ENCODE measurements at places on chromosomes 3 and 15.

DNA sequence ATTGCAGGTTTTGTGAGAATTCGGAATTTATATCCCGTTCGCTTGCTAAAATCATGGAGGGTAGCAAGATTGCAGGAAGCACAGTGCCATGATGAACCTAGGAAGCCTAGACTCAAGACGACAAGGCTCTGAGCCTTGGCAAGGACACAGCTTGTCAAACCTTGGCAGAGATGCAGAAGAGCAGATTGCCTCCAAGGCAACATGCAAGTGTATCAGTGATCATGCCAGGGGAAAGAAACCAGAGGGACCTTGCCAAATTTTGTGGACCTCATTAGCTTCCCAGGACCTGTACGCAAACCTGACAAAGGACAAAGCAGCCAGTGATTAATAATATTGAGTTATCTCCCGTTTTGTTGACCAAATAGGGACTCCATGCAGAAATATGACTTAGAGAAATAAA, 159.7 kb downstream of the GOLIM4 start:
- DNase-seq, result no peak

DNA sequence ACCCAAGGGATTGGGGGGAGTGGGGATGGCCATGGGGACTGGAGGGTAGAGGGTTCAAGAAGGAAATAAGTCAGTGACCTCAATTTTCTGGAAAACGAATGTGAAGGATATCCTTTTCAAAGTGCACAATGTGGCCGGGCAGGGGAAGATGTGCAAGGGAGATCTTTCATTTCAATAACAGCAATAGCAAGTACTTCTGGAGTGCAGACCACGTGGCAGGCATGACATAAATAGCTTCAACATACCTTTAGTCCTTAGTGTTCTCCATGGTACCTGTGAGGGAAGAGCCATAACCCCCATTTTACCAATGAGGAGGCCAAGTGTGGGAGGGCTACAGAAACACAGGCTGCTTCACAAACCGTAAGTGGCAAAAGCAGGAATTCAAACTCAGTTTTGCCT, 138.7 kb downstream of the FOXP1 start:
- DNase-seq, result no peak

DNA sequence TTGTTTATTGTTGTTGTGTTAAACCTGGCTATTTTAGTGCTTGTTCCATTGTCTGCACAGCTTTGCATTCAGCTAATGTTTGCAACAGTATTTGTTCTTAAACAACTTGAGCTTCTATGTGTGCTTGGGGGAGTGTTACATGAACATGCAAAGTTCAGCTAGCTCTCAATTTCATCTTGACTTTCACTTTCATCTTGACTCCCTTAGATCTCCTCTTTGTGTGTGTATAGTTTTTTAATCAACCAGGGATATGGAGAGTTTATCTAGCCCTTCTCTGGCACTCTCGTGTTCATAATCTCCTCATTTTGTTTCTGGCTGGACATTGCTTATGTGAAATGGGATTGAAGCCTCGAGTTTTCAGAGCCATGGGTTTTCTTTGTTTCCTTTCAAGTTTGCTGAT, 212.4 kb upstream of the ZBTB20 start:
- DNase-seq, result no peak

DNA sequence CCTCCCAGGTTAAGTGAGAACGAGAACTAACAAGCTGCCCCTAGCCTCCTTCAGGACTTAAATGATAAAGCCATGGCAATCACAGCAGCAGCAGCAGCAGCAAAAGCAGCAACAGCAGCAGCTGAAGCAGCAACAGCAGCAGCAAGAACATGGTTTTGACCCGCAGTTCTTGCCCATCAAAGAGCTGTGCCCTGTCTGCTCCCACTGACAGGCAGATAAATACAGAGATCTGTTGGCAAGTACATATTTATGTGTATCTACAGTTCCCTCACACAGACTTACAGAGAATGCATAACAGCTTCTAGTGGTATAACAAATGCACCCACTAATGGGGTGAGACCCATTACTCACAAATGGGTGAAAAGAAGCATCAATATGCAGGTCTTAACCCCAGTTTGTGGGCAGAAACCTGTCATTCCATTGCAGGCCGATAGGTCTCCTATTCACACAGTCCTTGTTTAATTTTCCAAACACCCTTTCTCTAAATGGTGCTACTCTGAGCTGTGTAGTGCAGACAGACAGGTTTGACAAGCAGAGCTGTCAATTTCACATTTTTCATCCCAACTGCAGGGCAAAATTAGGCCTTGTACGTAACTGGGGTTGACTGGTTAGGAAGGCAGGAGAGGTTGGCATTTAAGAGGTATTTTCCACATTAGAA, 316.3 kb downstream of the TIGIT start:
- DNase-seq, result no peak

GRCh38 chr3:146732325-146732724, 127.2 kb upstream of the PLSCR5 start:
- DNase-seq, result no peak

DNA sequence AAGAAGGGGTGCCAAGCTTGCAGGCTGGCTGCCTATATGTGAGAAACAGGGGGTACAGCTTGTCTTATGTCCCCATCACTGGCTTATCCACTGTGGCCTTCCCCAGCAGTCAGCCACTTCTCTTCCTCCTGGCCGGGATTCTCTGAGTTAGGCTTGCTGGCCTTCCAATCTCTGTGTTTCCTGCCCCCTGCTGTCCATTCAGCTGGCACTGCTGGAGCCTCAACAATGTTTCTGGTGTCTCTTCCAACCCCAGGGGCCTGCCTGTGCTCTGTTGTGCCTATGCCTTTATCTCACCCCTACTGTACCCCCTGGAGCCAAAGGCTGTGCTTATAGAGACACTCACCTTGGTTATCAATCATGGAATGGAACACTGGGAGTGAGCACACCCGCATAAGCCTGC, 36.5 kb downstream of the ANAPC13 start:
- no peak for DNase-seq

DNA sequence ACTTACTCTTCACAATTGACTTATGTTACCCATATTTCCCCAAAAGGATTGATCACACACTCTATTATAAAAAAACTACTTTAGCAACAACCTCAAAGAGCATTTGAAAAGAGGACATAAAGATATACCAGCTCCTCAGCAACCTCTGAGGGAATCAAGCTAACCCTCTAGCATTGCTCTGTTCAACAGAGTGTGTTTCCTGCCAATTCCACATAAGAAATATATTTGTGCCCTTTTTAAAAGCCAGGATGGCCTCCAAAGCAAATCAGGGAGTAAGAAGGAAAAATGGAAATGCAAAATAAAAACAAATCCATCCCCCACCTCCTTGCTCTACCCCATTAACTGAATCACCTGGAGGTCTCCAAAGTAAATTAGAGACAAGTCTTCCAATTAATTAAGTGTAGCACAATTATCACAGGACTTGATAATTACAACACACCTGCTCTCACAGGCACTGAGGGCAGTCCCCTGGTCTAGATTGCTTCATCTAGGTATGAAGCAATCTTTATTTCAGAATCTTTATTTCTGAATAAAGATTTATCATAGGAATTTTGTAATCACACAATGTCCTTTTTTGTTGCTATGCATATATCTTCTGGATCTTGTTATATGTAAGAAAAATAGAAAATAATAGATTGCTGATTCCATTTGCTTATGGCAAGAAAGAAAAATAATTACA, 34.8 kb downstream of the GPR176 start:
- no peak for DNase-seq

DNA sequence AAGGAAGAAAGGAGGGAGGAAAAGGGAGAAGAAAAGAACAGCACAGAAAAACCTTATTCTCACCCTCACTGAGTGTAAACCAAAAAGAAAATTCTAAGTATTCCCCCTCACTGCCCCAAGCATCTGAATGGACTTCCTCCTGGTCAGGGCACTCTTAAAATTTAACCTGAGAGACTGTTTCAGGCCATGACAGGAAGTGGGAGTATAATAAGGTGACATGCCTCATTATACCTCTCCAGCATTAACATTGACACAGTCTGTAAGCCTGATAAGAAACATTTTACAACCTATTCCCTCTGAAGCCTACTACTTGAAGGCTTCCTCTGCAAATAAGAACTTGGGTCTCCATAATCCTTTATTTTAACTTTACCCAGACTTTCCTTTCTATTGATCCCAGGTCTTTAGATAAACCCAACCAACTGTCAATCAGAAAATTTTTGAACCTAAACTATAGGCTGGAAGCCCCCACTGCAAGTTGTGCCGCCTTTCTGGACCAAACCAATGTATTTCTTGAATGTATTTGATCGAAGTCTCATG, 41.7 kb downstream of the SLCO2A1 start:
- DNase-seq, result no peak

GRCh38 chr15:35195649-35196048, 110.6 kb upstream of the NANOGP8 start:
- no peak for DNase-seq

DNA sequence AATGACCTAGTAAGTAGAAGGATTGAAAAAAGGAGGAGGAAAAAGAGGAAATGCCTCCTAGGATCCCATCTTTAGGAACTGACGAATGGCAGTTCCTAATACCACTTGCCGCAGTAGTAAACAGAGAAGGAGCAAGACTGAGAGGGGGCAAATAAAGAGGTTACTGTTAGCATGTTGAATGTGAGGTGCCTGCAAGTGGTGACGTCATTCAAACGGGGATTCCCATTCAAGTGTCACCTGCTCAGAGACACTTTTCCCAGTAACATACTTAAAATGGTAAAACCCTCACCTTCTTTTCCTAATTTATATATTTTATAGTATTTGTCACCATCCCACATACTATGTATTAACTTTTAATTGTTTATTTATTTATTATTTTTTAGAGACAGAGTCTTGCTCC, 178.9 kb downstream of the IL5RA start:
- no peak for DNase-seq

DNA sequence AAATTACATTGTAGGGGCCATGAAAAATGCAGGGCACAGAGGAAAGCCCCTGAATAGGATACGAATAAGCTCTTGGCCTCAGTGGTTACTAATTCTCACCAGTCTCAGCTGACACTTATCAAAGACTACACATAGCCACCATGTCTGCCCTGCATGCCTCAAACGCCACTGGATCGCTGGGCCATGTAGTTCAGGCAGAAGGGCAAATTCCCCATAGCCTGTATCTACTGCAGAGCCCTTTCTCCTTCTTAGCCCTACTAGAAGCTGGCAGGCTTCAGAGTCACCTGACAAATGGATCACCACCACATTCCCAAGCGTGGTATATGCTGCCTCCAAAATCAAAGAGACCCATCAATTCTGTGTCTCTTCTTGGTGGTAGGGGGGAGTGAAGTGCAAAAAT, 177.4 kb downstream of the MINAR1 start:
- no peak for DNase-seq

DNA sequence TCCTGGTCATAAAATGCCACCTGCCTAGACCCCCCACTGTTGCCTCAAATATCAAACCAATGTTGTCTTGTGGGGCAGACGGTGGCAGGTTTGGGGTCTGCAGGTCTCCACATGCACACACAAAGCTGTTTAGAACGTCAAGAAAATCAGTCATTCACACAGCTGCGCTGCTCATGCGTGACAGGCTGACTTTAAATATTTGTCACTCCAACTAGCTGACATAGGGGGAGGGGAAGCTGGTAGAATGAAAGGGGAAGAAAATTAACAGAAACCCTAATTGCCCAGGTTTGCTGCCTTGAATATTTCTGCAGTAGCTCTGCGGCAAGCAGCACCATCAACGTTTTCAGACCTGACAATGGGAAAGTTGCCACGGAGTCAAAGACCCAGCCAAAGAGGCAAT, 201.8 kb downstream of the ABHD5 start:
- DNase-seq, result no peak

DNA sequence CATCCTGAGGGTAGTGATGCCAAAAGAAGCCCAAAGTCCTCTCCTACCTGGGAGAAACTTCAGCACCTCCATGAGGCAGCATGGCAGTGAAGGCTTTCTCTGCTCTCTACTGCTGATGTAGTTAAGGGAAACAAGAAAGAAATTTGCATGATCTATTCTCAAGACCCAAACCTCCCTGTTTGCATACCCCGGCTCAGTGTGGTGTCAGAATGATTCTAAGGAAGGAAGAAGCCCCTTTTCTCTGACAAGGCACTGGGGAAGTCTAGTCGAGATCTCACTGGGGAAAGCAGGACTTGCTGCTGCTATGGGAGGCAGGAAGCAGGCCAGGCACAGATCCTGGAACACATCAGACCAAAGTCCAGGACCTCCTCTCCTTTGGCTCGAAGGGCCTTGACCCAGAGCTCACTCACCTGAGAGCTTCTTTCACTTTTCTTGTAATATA, 89.4 kb upstream of the ICE2 start:
- DNase-seq, result no peak

GRCh38 chr15:42264795-42265194, 8.2 kb upstream of the GANC start:
- no peak for DNase-seq

DNA sequence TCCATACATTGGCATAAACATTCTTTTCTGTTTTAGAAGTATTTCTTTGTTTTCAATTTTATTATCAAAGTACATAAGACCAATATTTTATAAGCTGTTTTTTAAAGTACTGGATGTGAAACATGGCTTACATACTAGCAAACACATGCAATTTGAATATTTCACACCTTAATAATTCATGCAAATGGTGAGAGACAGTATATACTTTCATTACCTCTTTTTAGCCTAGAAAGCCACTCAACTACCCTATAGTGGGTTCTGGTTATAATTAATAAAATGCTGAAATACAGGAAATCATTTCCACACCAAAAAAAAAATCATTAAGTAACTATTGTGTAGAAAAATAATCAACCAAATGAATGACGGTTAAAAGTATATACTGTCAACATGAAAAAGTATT, 38.5 kb upstream of the MELTF start:
- no peak for DNase-seq

- DNase-seq, result no peak
These were observed 87.5 kb upstream of the SNRPA1 start for GRCh38 chr15:101382544-101382943.

GRCh38 chr3:127206611-127207516, 13.9 kb downstream of the PRR23E start:
- no peak for DNase-seq

DNA sequence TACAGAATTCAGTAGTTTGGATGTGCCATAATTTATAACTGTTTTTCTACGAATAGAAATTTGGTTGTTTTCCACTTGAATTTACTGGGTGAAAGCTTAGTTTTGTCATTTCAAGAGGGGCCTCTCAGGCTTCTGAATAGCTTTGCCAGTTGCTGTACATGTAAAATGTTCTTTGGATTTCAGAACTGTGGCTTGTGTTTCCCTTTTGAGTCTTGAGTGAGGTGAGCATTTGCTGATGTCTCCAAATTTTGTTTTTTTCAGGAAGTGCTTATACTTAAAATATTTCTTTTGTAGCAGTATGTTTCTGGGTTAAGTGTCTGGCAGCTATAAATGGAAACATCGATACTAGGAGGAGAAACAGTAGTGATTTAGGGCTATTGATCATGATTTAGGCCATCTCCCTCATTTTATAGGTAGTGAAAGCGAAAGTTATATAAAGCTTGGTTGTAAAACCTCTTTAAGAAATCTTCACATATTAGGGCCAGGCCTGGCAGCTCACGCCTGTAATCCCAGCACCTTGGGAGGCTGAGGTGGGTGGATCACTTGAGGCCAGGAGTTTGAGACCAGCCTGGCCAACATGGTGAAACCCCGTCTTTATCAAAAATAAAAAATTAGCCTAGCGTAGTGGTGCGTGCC, 9.2 kb upstream of the TRAK1 start:
- no peak for DNase-seq

GRCh38 chr3:65026151-65026550, 338.4 kb upstream of the ADAMTS9 start:
- no peak for DNase-seq

All from DND-41 (cell line).